ENCODE measurements at places on chromosomes 6 and 20.
A peak's percentile ranks its signal among the peaks of the same experiment; 100 is the strongest.

GRCh38 chr6:164322533-164322932 lies 908.0 kb downstream of the QKI start:
- no peak for DNase-seq

- DNase-seq, result no peak
Measured at GRCh38 chr6:98287876-98288275, 546.5 kb upstream of the POU3F2 start.

DNA sequence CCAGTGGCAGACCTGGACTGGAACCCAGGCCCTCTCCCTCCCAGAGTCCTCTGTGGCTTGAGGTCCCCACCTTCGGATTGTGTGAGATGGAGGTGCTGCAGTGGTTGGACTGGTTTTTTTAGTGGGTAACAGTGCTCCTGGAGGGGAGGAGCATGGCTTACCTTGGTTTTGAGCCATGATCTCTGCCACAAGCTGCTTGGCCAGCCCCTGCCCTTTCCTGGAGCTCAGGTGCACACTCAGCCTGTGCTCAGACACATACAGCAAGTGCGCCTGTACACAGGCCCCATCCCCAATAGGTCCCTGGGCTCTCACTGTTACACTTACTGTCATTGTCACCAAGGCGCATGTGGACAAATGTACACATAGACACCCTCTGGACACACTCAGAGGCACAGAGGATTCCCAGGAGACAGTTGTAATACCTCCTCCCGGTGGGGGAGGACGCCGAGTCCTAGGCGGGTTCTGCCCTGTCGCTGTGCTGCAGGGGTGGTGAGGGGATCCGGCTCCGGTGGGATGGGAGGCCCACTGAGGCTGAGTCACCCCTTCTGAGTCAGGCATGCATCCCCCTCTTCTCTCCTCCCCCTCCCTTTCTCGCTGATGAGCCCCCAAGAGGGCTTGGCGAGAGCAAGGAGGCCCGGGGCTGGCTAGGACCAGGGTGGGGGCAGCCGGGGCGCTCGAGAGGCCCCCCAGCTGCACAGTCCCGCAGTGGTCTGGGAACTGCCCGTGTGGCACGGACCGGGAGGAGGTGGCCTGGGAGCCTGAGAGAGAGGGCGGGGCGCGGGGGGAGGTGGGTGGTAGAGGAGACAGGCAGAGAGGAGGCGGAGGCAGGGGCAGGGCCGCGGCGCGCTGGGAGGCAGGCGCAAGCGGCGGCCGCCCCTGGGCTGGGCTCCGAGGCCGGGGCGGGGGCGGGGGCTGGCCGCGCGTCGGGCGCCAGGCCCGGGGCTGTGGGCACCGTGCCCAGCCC lies 522 bp upstream of the EPB41L1 start:
- peak; percentile 92 for DNase-seq

DNA sequence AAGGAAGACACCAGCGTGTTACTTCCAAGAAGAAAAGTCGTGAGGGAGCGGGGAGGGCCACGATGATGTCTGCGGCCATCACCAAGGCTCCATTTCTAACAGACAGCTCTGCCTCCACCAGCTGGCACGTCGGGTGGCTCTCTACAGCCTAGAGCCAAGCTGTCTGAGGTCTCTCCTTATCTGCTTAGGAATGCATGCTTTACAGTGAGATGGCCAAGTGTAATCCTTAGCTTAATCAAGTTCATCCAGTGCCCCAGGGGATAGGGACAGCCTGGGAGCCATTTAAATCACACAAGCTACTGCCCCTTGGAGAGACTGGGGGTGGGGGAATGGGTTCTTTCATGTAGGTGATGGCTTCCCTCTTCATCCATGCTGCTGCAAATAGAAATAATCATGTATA lies 213.8 kb upstream of the CST7 start:
- DNase-seq, result no peak

DNA sequence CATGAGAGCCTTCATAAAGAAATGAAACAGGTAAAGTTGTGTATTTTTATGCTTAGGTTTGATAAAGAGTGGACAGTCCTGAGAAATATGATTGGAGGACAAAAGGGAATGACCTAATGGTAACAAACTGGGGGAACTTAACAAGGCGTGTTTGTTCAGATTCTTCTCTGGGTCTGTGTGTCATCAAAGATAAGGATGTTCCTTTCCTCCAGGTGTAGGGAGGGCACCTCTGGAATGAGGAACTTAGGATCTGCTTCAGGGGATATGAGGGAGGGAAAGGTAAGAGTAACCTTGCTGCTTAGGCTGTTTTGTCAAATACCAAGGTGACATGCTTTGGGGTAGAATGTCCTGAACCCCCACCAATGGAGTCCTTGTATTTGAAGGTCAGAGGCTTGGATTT lies 291.9 kb downstream of the KCNQ5 start:
- DNase-seq, result no peak

DNA sequence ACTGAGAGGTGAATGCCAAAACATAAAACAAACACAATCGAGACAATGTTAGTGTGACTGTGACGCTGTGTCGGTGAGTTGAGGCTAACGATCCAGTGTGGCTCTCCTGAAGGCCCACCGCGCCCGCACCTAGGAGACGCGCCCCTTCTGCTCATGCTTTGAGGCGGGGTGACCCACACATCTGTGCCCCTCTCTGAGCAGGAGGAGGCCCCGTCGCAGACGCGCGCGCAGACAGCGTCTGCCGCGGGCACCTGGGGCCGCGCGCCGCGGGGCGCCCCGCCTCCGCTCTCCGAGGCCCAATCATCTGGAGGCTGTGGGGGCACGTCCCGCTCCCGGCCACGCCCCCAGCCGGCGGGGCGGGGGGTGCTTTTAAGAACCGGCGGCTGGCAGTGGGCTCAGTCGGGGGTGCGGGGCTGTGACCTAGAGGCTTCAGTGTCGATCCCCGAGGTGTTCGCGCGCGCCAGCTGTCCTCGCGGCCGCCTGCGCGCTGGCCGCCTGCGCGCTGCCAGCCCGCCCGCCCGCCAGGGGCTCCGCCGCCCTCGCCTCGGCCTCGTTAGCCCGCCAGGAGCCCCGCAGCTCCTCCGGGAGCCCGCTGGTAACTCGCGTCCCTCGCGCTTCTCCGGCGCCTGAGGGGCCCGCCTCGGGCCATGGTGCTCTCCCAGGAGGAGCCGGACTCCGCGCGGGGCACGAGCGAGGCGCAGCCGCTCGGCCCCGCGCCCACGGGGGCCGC lies at the start of gene SLC16A10:
Gene SLC16A10, plus strand, starts transcription at position 398 of the 730 bp plus-strand sequence. Its CDS starts 250 bp downstream, at position 648.
- DNase-seq, result peak; percentile 80

DNA sequence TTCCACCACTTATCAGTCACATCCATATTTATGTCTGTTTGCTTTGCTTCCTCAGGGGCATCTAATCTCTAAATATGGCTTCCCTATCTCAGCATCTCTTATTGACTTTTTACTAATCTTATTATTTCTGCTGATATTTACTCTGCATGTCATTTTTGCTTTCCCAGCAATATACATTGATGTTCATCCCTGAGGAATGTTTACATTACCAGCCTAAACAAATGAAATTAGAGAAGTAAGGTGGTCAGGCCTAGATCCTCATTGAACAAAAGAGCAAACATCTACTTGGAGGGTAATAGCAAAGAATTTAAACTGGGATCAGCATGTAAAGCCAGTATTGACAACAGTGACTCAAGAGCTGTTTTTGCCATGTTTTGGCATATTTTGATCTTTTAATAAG lies 546.4 kb downstream of the MMUT start:
- DNase-seq, result no peak

GRCh38 chr20:917416-917815 lies 1.3 kb upstream of the ANGPT4 start:
- no peak for DNase-seq

GRCh38 chr6:114164207-114164606 lies 178.6 kb downstream of the HS3ST5 start:
- no peak for DNase-seq

- no peak for DNase-seq
Measured at GRCh38 chr20:18916886-18917750, 103.5 kb downstream of the SCP2D1 start.

DNA sequence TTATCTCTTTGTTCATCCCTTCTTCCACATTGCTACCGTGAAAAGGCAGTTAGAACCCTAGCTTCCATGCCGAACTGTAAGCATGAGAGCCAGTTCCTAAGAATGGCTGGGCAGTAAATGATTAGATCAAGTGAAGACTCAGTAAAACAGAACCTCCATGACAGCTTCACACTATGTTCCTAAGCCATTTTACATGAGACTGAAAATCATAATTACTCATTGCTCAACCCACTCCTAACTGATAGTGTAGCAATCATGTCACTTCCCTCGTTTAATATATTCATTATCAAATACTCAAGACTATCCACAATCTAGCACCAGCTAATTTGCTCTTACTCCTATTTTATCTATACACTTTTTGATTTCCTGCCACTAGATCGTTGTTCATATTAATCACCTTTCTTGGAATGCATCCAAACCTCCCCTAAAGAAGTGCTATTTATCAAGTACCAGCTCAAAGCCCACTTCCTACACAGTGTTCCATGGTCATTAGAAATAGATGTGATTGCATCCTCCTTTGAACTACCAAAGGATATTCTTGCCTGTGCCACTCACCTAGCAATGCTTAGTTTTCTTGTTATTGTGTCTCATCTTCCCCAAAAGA lies 6.0 kb downstream of the TMEM30A start:
- no peak for DNase-seq

- peak; percentile 58 for DNase-seq
Measured at GRCh38 chr6:31128093-31128676, 7.9 kb upstream of the CDSN start.

- DNase-seq, result no peak
Measured at GRCh38 chr20:32160341-32160740, 47.2 kb downstream of the PLAGL2 start.

- DNase-seq, result no peak
Measured at GRCh38 chr6:79646006-79646405, 14.9 kb downstream of the SH3BGRL2 start.

- DNase-seq, result no peak
Measured at GRCh38 chr6:131948692-131949619, 2.2 kb downstream of the CCN2 start.
